ENCODE measurements at places on chromosomes 4 and X. TPM values are rescaled to one million over a fixed set of nuclear protein-coding genes. Genes with fewer than 3 reads are reported as not detected.
A peak's percentile ranks its signal among the peaks of the same experiment; 100 is the strongest.

- no peaks in the 10 kb centered on the region for H3K36me3 ChIP-seq
- H3K4me3 ChIP-seq = no peak overlapping the region
- no peak overlapping the region for H3K27ac ChIP-seq
- no peak for DNase-seq
Measured at GRCh38 chrX:137425273-137425902, 140.5 kb upstream of the ZIC3 start.

DNA sequence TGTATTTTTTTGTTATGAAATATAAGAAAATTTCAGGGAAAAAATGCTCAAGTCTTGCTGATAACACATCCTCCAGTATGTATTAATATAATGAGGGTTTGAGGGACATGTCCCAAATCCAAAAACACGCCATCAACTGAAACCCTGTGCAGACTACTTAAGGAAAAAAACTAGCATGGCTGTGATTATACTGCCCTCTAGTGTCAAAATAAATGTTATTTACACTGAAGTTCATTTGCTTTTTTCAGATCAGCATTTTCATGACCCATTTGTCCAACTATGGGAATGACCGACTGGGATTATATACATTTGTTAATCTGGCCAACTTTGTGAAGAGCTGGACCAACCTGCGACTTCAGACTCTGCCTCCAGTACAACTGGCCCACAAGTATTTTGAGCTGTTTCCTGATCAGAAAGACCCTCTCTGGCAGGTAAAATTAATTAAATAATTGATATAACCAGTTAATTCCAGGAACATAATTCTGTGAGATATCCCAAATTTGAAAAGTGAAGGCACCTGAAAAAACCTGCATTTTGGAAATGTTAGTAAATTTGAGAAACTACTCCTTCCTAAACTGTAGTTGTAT is 128.5 kb downstream of the PRSS12 start:
- H3K4me1 ChIP-seq = no peaks in the 10 kb centered on the region
- no peaks in the 10 kb centered on the region for H3K36me3 ChIP-seq
- H3K27ac ChIP-seq = no peak overlapping the region

DNA sequence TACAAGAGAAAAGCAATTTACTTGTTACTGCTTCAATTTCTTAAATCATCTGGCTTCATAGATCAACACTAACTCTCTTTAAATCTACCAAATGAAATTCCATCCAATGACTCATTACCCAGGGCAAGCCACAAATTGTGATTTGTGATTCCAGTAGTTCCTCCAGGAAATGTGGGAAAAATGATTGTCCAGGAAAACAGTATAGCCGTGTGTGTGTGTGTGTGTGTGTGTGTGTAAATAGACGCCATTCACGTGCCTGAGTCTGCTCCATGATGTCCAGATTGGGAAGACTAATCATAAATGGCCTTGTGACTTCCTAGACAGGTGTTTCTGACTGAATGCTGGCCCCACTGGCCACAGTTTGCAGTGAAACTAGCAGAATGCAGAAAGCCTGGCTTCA is 121.3 kb downstream of the HS6ST2 start:
- H3K4me1 ChIP-seq = no peaks in the 10 kb centered on the region
- H3K27ac ChIP-seq = no peak overlapping the region
- H3K4me3 ChIP-seq = no peak overlapping the region

DNA sequence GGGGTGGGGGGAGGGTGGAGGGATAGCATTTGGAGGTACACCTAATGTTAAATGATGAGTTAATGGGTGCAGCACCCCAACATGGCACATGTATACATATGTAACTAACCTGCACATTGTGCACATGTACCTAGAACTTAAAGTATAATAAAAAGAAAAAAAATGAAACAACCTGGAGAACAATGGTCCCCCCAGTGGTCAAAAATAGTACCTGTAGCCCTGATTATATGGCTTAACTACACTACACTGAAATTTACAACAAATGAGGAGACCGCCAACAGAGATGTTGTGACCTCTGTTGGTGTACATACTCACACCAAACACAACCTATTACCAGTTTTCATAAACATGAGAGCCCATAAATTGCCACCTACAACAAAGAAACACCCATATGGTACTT is 7.3 kb upstream of the MAGEE1 start:
- H3K27ac ChIP-seq = no peak overlapping the region
- H3K27me3 ChIP-seq = no peaks in the 10 kb centered on the region
- H3K36me3 ChIP-seq = no peaks in the 10 kb centered on the region
- no peak for DNase-seq

- no peaks in the 10 kb centered on the region for H3K27me3 ChIP-seq
- H3K36me3 ChIP-seq = peaks cover 5% of the 10 kb centered on the region
- DNase-seq = no peak
- H3K4me3 ChIP-seq = peak overlapping the region; percentile 81
Measured at GRCh38 chrX:155216940-155217440, 730 bp downstream of the VBP1 start.

GRCh38 chr4:124650614-124651013 is 61.9 kb downstream of the ANKRD50 start:
- H3K27ac ChIP-seq = no peak overlapping the region
- no peaks in the 10 kb centered on the region for H3K27me3 ChIP-seq
- H3K4me1 ChIP-seq = no peaks in the 10 kb centered on the region
- no peaks in the 10 kb centered on the region for H3K36me3 ChIP-seq

RASSF6 gene
- total RNA-seq = 16.6 TPM
